ENCODE measurements at places on chromosomes 11 and 22. TPM values are rescaled to one million over a fixed set of nuclear protein-coding genes. Genes with fewer than 3 reads are reported as not detected.

The BATF2 gene
- total RNA-seq: 0.50 TPM

The IGLL1 gene
- not detected for total RNA-seq

The SLC37A2 gene
- 6.5 TPM for total RNA-seq

The DGCR2 gene
- total RNA-seq: 44.5 TPM

The ANKK1 gene
- total RNA-seq: under 0.01 TPM

The PVALB gene
- not detected for total RNA-seq

The C11orf86 gene
- total RNA-seq: not detected
